Activated T-cell treated with anti-CD3 and anti-CD28 coated beads, Interleukin-2, amount 50 U/mL, for 4 hours (primary cell): ENCODE measurements at places on chromosomes 3 and 15. TPM values are rescaled to one million over a fixed set of nuclear protein-coding genes. Genes with fewer than 3 reads are reported as not detected.

UBE3A gene
- 142 TPM for total RNA-seq

- DNase-seq: no peak
Measured at GRCh38 chr3:119690043-119690656, 12.7 kb upstream of the CFAP91 start.

GRCh38 chr3:172135185-172135584 is 95.8 kb downstream of the FNDC3B start:
- no peak for DNase-seq

SI gene
- not detected for total RNA-seq

DNA sequence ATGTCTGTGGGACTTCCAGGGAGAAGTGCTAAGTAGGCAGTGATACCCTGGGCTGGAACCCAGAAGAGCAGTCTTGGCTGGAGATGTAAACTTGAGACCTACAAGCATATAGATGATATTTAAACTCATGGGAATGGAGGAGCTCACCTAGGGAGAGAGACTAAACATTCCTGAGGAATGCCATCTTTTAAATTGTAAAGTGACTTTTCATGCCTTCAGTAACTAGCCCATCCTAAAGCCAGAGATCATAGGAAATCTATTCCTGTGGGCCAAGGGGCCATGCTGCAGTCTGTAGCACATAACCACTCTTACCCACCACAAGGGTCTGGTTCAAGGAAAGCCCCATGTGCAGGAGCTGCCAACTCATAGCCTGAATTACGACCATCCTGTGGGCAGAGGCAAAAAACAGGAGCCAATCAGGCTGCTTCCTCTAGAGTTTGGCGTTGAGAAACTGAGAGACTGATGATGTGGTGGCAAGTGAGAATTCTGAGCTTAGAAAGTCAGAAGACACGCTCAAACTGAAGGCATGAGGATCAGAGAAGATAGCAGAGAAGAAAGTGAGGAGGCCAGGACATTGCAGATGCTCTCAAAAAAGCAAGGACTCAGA is 37.5 kb downstream of the CTDSPL start:
- DNase-seq: no peak

DNA sequence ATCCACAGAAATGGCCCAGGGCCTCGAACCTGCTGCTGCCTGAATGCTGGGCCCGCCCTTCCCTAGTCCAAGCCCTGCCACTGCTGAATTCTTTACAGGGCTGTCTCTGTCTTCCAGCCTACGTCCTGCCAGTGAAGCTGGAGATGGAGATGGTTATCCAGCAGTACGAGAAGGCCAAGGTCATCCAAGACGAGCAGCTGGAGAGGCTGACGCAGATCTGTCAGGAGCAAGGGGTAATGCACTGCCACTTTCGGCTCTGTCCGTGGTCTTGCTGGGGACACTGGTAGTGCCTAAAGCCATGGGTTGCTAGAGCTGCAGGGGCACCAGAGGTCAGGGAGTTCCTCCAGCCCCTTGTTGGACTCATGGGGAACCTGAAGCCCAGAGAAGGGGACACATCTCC is 115.7 kb downstream of the TMEM266 start:
- DNase-seq: no peak

MOBP gene
- not detected for total RNA-seq

DNA sequence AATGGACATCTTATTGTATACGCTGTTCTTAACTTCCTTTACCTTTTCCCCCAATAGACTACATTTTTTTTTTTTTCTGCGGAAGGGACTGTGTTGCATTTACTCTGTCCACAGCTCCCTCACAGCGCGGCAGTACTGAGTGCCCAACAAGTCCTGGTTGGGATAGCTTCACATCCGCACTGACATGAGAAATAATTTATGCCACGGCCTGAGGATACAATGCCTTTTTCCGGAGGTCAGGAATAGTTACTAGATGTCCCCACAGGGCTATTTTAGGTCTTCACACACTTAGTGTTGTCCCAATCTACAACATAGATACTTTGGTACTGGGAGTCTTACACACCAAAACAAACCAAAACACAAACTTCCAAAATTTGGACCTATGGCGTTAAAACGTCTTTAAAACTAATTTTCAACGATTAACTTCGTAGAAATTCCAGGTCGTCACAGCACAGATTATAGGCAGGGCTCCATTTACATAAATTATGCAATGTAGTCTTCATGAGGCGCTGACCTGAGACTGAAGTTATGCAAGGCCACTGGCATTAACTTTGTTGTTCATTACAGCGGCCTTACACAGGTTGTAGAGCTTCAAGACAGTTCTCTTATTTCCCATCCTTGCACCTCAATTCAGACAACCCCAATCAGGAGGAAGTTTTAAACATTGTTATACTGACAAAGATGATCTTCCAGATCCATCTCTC is 989 bp upstream of the PPIB start:
- no peak for DNase-seq

DNA sequence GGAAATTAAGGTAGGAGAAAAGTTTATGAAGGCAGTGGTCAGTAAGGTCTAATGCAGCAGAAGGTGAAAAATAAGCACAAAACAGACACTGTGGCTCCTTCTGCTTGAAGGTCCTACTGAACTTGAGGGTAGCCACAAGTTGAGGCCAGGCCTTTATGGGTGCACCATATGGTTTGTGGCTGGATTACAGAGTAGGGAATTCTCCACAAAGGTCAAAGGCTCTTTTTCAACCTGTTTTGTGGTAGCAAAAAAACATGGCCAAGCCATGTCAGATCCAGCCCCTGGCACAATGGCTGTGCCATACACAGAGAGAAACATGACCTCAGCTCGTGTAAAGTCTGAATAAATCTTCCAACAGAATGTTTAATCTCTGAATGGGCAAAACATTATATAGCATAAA is 214.0 kb downstream of the SATB1 start:
- DNase-seq: no peak

RTP3 gene
- total RNA-seq: not detected

DNA sequence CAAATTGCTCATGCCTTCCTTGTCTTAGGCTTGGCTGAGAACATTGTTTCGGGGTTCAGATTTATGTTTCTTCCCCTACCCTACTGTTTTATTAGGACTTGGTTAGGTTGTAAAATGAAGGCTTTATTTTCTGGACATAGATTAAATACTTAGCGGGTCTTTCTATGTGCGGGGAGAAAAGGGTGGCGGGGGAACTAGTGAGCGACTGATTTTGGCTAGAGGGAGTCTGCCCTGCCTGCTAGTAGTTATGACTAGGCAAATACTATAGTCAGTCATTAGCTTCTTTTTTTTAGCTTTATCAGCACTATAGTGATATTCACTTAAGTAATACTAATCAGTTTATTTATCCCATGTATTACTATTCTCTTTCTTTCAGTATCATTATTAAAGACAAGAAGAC is 3.6 kb downstream of the CADM2 start:
- DNase-seq: no peak

ACOX2 gene
- not detected for total RNA-seq

- peak; percentile 94 for DNase-seq
Measured at GRCh38 chr15:67839929-67840748, at the start of gene RNU6-1. TSS of gene RNU6-1 (minus strand) at chr15:67840045.

GRCh38 chr15:80776420-80777045 is 2.6 kb upstream of the CEMIP start:
- DNase-seq: peak; percentile 46

GRCh38 chr15:43376017-43376705 is 5.3 kb downstream of the TUBGCP4 start:
- peak; percentile 12 for DNase-seq

SQOR gene
- total RNA-seq: 58.4 TPM

DNA sequence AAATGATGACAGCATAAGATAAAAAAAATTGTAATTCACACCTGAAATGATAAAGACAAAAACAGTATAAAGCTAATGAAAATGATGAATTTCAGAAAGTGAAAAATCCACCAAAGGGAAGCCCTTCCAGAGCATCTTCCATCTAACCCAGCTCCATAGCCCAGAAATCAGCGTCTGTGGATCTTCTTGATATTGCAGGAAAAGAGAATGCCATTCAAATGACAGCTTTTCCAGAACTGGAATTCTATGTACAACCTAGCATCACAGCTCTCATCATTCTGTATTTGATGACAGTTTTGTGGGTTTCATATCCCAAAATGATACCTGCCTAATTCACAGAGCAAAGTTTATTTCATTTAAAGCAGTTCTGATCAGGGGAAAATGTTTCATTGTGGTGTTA is 267.3 kb downstream of the FHIT start:
- DNase-seq: no peak

DNA sequence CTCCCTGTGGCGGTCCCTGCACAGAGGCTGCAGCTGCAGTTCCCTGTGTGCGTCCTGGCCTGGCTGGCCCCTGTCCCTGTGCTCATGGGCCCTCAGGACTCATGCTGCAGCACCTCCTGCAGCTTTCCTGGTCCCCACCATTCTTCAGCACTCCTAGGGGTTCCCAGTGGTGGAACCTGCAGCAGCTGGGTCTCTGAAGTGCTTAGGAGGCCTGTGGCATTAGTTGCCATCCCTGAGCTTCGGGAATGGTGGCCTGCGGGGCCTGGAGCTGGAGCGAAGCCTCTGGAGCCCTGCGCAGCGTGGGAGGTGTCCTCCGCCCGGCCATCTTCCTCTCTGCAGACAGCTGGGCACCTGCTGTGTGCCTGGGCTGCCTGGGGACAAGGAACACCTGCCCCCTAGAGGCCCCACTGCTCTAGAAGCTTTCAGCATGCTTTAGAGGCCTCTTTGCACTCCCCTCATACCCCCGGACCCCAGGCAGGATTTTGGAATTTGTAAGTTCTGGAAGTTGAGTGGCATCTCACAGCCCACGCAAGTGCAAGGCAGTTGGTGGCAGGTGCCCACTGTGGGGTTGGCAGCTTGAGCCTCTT is 13.1 kb downstream of the PLXNA1 start:
- no peak for DNase-seq

DNA sequence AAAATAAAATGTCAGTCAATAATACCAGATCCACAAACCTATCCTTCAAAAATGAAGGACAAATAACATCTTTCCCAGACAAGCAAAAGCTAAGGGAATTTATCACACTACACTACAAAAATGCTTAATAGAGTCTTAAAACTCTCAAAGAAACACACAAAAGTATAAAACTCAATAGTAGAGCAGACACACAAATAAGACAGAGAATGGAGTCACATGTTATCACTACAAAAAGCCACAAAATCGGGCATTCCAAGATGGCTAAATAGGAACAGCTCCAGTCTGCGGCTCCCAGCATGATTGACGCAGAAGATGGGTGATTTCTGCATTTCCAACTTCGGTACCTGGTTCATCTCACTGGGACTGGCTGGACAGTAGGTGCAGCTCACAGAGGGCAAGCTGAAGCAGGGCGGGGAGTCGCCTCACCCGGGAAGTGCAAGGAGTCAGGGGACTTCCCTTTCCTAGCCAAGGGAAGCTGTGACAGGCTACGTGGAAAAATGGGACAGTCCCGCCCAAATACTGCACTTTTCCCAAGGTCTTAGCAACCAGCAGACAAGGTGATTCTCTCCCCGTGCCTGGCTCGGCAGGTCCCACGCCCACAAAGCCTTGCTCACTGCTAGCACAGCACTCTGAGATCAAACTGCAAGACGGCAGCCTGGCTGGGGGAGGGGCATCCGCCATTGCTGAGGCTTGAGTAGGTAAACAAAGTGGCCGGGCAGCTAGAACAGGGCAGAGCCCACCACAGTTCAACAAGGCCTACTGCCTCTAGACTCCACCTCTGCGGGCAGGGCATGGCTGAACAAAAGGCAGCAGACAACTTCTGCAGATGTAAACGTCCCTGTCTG is 46.3 kb downstream of the SENP7 start:
- DNase-seq: peak; percentile 64

TRAIP gene
- 19.1 TPM for total RNA-seq

DAZL gene
- total RNA-seq: 0.08 TPM

DNA sequence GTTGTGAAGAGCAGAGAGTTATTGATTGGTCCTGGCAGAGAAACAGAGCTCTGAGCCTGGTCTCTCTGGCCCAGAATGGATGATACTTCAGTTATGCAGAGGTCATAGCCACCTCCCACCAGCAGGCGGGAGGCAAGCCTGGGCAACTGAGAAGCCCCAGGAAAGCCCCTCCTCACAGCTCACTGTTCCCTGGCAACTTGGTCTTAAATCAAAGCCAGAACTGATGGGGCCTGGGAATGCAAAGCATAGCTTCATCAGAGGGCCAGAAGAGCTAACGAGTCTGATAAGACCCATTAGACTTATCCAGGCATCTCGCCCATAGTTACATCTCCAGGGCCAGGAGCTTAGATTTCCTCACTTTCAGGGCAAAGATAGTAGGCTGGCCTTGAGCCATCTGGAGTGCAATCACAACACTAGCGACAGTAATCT is 5.5 kb upstream of the COLQ start:
- no peak for DNase-seq

UBA7 gene
- total RNA-seq: 27.8 TPM

PLS1 gene
- total RNA-seq: 4.6 TPM

- no peak for DNase-seq
Measured at GRCh38 chr3:11566916-11567315, 76.8 kb downstream of the VGLL4 start.

TGM4 gene
- total RNA-seq: not detected

LRTM1 gene
- not detected for total RNA-seq

GOLGA6A gene
- not detected for total RNA-seq

GRCh38 chr15:101004986-101005747 is 86.0 kb downstream of the LRRK1 start:
- DNase-seq: no peak

GRCh38 chr3:49910409-49911123 is 6.9 kb upstream of the MST1R start:
- no peak for DNase-seq

BMF gene
- total RNA-seq: 3.1 TPM

- DNase-seq: no peak
Measured at GRCh38 chr3:13873818-13874217, 6.1 kb downstream of the WNT7A start.

- no peak for DNase-seq
Measured at GRCh38 chr3:172227340-172228035, 188.1 kb downstream of the FNDC3B start.

GRCh38 chr3:56879436-56880215 is 77.9 kb upstream of the ARHGEF3 start:
- no peak for DNase-seq

ATP8B4 gene
- 1.4 TPM for total RNA-seq

GRCh38 chr3:38140326-38141172 is 2.1 kb downstream of the MYD88 start:
- DNase-seq: no peak

- DNase-seq: no peak
Measured at GRCh38 chr15:44729408-44730127, 6.8 kb upstream of the TRIM69 start.

CD80 gene
- 6.2 TPM for total RNA-seq

CCDC39 gene
- total RNA-seq: not detected

HTR3E gene
- total RNA-seq: not detected
